ENCODE measurements at places on chromosomes 11 and 22.

- no peak for DNase-seq
These were observed 20.6 kb downstream of the PHF21A start for GRCh38 chr11:46100670-46101069.

- no peak for DNase-seq
These were observed 5.4 kb downstream of the TRABD start for GRCh38 chr22:50190941-50191741.

DNA sequence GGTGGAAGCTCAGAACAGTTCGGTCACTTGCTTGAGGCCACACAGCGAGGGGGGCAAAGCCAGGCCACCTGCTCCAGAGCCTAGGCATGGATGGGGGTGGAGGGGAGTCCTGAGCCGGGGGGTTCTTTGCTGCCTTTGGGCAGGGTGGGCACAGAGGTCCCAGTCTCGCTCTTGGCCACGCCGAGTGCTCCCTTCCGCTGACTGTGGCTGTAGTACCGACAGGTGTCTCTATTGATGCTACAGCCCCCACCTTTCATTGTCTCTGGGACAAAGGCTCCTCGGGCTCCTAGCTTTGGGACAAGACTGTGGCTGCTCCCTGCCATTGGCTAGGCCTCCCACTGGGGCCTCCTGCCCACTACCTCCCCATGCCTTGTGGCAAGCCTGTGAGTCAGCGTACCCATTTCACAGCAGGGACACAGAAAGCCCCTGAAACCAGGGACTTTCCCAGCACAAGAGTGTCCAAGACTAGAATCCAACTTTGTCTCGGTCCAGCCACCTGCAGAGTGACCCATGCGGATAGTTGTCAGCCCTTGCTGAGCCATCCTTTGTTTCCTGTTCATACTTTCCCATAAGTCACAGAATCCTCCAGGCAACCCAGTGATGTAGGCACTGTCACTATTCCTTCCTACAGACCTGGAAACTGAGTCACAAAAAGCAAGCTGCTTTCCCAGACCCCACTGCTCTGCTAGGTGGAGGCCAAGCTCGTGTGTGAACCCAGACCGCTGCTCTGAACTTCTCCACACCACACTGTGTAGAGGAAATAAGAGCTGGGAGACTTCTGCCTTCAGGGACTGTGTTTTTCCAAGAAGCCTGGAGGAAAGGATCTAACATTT, 17.2 kb downstream of the MYEOV start:
- DNase-seq, result no peak

DNA sequence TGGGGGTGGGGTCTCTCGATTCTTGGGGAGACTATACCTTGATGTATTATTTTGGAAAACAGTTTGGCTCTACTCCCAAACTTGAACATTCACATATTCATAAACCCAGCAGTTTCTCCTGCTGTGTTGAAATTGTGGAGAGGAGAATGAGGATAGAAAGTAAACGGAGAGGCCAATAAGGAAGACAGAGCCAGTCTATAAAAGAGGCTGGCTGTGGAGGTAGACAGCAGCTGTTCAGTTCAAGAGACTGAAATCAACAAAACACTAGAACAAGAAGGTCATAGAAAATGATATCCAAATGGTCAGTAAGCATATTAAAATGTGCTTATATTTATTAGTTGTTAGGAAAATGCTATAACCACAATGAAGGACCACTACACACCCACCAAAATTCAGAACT, 1.9 kb upstream of the MOGAT2 start:
- DNase-seq, result no peak

DNA sequence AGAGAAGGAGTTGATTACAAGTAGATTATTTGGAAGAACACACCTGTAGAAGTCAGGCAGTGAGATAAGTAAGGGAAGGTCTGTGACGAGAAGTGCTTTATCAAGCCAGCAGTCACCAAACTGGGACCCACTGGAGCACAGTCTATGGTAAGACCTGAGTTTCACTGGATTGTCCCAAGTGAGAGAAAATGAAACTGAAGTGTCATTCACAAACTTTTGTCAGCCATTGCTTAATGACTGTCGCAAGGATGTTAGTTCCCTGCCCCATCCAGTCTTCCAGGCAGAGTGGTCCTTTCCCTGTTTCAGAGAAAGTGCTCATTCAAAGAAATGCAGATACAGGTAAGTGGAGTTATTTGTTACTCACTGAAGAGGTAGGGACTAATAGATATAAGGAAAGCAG, 728.0 kb upstream of the TENM4 start:
- no peak for DNase-seq

DNA sequence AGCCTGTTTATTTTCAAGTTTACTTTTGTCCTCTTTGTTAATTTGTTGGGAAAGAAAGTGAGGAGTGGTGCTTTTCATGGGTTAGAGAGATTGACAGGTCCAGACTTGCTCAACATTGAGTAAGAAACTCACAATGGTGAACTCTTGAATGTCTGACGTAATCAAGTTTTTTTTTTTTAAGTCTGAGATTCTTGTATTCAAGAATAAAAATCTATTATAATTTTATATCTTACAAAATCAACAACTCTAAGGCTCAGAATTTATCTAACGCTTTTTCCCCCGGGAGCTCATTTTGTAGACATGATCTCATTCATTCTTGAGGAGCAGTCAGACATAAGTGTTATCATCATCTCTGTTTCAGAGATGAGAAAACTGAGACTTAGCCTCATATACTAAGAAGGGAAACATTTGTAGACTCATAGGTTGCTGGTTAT, 39.1 kb upstream of the SPTBN2 start:
- DNase-seq, result peak; percentile 82

GRCh38 chr11:19674836-19675235, 37.8 kb upstream of the NAV2 start:
- DNase-seq, result no peak

DNA sequence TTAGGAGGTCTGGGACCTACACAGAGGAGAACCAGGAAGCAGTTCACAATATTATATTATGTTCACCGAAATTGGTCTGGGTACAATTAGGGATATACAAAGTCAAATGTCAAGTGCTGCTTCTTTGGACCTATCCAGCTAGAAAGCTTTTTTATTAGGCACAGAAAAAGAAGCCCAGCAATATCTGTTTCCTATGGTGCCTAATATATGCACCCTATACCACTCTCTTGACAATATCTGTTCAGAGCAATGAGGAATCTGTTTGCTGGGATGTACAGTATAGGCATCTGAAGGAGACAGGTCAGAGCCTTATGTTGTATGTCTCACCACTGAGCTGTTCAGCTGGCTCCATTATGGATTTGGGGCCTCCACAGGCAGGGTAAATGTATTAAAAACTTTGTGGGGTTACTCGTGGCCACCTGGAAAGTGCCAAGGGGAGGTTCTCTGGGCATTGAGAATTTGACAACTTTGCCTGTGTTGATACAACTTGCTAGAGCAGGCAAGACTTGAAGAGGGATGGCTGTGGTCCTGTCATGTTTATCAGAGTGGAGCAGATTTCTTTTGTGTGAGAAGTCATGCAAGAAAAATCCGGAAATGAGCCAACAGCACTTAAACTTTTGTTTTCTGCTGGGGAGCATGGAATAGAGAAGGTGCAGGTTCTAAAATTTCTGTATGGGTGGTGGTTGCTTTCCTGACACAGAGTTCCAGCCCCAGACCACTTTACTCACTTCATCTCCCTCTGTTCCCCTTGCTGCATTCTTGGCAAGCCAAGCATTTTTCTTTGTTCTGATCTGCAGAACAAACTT, 10.1 kb downstream of the STIM1 start:
- DNase-seq, result peak; percentile 78

DNA sequence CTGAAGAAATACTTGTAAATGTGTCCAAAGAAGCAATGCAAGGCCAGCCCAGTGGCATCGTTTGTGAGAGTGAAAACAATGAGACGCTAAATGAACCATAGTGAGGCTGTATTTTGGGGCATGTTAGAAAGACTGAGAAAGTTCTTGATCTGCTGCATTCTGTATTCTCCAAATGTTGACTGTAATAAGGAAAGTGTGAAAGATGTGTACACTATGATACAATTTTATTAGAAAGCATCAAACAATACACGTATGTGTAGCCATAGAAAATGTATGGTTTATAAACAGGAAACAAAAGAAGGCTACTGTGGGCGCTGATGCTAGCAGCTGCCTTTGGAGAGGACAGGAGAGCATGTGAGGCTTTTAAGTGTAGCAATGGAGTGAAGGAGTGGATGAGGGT, 233.5 kb upstream of the E2F8 start:
- no peak for DNase-seq

DNA sequence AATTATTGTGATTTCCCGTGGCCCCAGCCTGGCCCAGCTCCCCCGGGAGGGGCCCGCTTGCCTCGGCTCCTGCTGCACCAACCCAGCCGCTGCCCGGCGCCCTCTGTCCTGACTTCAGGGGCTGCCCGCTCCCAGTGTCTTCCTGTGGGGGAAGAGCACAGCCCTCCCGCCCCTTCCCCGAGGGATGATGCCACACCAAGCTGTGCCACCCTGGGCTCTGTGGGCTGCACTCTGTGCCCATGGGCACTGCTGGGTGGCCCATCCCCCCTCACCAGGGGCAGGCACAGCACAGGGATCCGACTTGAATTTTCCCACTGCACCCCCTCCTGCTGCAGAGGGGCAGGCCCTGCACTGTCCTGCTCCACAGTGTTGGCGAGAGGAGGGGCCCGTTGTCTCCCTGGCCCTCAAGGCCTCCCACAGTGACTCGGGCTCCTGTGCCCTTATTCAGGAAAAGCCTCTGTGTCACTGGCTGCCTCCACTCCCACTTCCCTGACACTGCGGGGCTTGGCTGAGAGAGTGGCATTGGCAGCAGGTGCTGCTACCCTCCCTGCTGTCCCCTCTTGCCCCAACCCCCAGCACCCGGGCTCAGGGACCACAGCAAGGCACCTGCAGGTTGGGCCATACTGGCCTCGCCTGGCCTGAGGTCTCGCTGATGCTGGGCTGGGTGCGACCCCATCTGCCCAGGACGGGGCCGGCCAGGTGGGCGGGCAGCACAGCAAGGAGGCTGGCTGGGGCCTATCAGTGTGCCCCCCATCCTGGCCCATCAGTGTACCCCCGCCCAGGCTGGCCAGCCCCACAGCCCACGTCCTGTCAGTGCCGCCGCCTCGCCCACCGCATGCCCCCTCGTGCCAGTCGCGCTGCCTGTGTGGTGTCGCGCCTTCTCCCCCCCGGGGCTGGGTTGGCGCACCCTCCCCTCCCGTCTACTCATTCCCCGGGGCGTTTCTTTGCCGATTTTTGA, 3.3 kb upstream of the ANKRD13D start:
- no peak for DNase-seq

DNA sequence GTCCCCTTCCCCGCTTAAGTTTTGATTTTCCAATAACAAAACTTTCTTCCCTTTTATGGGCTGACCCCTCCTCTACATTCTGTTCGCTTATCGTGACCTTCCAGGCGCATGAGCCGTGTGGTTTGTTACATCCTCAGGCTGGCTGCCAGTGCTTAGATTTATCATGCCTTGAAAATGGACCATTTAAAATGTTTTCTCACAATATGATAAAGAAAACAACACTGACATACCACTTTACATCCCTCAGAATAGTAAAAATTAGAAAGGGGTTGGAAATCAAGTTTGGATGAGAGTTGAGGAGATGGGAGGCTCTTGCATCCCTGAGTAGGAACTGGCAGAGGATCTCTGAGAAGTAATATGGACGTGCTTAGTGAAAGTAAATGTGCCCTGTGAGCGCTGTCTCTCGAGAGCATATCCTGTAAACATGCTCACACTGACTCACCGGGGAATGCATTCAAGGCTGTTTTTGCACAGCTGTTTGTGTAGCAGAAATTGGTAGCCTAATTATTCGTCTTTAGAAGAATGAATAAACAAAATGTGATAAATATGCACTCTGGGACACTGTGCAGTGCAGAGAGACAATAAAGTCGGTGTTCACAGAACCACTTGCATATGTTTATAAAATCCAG, 17.1 kb upstream of the TOLLIP start:
- DNase-seq, result peak; percentile 50

DNA sequence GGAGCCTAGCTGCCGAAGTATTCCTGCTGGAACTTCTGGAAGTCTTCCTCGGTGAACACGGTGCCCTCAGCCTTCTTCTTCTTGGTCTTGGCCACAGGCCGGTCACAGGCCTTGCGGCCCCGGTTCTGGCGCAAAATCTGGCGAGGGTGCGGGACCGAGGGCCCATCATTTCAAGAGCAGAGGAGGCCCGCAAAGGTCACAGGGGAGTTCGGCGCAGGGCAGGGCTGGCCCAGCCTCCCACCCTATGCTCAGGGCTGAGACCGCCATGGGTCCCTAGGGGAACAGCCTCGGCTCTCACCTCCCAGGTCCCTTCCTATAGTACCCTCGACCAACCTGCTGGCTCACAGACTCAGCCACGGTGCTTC, 3.1 kb downstream of the RPS19BP1 start:
- DNase-seq, result no peak

- no peak for DNase-seq
These were observed 545 bp downstream of the FEN1 start for GRCh38 chr11:61793083-61793828.
